ENCODE measurements at places on chromosomes 7 and 10. TPM values are rescaled to one million over a fixed set of nuclear protein-coding genes. Genes with fewer than 3 reads are reported as not detected.

The LLCFC1 gene
- not detected for total RNA-seq

The PRKAR2B gene
- total RNA-seq: 3.4 TPM

The TLX1 gene
- not detected for total RNA-seq

The CUZD1 gene
- total RNA-seq: 0.47 TPM

The ABCC2 gene
- total RNA-seq: 0.60 TPM

The SUN3 gene
- not detected for total RNA-seq

Data from bronchial smooth muscle cell (primary cell).